ENCODE measurements at places on chromosomes 12 and 14. TPM values are rescaled to one million over a fixed set of nuclear protein-coding genes. Genes with fewer than 3 reads are reported as not detected.
A peak's percentile ranks its signal among the peaks of the same experiment; 100 is the strongest.

SMOC1 gene
- 0.68 TPM for total RNA-seq

CEBPE gene
- not detected for total RNA-seq

MIPOL1 gene
- 13.4 TPM for total RNA-seq

SBNO1 gene
- 47.5 TPM for total RNA-seq

TAS2R19 gene
- total RNA-seq, result 2.6 TPM

OAS2 gene
- total RNA-seq, result not detected

PLEKHH1 gene
- total RNA-seq, result 35.3 TPM

CNTN1 gene
- 6.5 TPM for total RNA-seq

CLSTN3 gene
- 26.2 TPM for total RNA-seq

GRCh38 chr14:100426314-100426713, 103.2 kb downstream of the SLC25A47 start:
- DNase-seq, result no peak
- H3K4me3 ChIP-seq, result no peak overlapping the region
- H3K27ac ChIP-seq, result no peak overlapping the region
- no peaks in the 10 kb centered on the region for H3K27me3 ChIP-seq

DNA sequence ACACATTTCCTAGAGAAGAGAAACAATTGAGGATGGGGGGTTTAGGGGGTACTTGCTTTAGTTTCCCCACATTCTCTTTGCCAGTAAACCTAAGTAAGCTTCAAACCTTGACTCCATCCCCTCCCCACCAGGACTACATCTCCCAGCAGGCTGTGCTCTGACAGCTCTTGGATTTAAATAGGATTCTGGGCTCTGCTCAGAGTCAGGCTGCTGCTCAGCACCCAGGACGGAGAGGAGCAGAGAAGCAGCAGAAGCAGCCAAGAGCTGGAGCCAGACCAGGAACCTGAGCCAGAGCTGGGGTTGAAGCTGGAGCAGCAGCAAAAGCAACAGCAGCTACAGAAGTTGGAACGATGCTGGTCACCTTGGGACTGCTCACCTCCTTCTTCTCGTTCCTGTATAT, 20.6 kb downstream of the RDH12 start:
- H3K27ac ChIP-seq, result no peak overlapping the region
- H3K4me3 ChIP-seq, result no peak overlapping the region
- no peaks in the 10 kb centered on the region for H3K27me3 ChIP-seq
- H3K4me1 ChIP-seq, result no peaks in the 10 kb centered on the region
- H3K36me3 ChIP-seq, result no peaks in the 10 kb centered on the region

DNA sequence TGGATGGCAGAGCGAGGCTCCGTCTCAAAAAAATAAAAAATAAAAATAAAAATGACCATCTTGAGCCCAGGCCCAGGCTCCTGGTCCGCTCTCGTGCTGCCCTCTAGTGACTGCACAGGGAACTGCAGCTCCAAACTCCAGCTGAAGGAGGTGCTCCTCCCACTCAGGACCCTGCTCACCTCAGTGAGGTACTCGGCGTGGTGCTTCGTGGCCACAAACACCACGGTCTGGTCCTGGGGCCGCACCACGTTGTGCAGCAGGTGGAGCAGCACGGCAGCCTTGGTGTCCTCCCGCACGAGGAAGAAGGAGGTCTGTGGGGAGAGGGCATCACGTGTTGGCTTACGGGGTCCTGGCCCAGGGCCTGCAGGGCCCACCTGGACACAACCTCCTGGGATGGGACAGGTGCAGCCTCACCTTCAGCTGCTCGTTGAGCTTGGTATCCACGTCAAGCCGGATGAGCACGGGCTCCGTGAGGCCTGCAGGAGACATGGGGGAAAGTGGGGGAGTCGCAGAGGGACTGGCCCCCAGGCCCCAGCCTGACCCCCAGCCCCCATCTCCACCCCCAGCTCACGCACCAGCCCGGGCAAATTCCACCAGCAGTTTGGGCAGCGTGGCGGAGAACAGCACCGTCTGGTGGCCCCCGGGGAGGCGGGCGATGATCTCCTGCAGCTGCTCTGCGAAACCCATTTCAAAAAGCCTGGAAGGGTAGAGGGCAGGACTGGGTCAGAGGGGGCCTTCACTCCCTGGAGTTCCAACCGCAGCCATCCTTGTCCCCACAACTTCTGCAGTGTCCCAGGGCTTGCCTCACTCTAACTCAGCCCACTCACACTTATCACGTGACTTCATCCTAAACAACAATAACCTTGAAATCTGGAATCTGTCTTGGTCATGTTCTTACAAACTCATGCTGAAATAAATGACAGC, 10.6 kb downstream of the DDX54 start:
- no peaks in the 10 kb centered on the region for H3K4me1 ChIP-seq
- no peak overlapping the region for H3K4me3 ChIP-seq
- H3K27ac ChIP-seq, result no peak overlapping the region
- peaks cover 71% of the 10 kb centered on the region for H3K36me3 ChIP-seq

DNA sequence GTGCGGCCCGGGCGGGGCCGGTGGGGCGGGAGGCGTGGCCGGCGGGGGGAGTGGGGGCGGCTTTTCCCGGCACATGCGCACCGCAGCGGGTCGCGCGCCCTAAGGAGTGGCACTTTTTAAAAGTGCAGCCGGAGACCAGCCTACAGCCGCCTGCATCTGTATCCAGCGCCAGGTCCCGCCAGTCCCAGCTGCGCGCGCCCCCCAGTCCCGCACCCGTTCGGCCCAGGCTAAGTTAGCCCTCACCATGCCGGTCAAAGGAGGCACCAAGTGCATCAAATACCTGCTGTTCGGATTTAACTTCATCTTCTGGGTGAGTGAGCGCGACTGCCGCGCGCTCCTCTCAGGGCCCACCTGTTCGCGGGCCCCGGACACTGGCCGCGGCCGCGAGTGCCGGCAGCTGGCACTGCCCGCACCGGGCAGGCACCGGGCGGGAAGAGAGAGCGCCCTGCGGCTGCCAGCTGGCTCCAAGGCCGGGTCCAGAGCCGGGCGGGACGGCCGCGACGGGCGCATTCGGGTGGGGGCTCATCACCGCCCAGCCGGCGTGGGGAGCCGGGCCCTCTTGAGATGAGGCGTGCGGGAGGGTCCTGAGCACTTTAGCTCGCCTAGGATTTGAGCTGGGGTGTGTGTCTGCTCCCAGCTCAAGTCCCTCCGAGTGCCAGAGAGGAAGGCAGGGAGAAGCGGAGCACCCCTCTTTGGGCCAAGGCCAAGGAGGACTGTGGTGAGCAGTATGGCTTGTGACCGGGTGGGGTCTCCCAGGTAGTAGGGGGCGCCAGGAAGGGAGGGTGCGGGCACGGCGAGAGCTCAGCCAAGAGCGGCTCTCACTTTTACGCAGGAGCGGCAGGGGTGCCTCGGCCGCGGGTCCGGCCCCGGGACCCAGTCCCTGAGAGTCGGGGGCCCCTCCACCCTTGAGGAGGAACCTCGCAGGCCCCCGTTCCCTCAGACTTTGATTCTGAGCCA, at the start of gene CD9:
CD9 (plus strand) TSS at position 145 of the 957 bp plus-strand sequence; CDS start at position 245, 100 bp downstream.
- no peak within 1 kb of the TSS for H3K27ac ChIP-seq
- no peaks in the 10 kb centered on the region for H3K27me3 ChIP-seq
- DNase-seq, result peak; percentile 82
- peaks cover 42% of the 10 kb centered on the region for H3K4me1 ChIP-seq
- H3K4me3 ChIP-seq, result peak within 1 kb of the TSS; percentile 89

DNA sequence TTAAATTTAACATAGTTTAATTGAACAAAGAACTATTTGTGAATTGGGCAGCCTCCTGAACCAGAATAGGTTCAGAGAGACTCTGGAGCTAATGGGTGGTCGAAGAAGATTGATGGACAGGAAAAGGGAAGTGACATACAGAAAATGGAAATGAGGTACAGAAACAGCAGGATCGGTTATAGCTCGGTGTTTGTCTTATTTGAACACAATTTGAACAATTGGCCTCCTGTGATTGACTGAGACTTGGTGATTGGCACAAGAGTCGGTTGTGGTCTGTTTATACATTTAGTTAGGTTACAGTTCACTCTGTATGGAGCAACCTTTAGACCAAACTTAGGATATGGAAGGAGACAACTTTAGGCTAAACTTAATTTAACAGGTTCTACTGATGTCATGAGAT, 18.4 kb upstream of the CFL2 start:
- no peaks in the 10 kb centered on the region for H3K4me1 ChIP-seq
- H3K27ac ChIP-seq, result no peak overlapping the region
- no peak for DNase-seq
- no peaks in the 10 kb centered on the region for H3K36me3 ChIP-seq
- no peak overlapping the region for H3K4me3 ChIP-seq

GRCh38 chr12:117850048-117850447, 118.7 kb downstream of the KSR2 start:
- DNase-seq, result peak; percentile 85
- no peaks in the 10 kb centered on the region for H3K27me3 ChIP-seq
- H3K4me3 ChIP-seq, result no peak overlapping the region
- H3K27ac ChIP-seq, result no peak overlapping the region

GRCh38 chr12:13376610-13377373, 180.3 kb downstream of the EMP1 start:
- H3K4me3 ChIP-seq, result no peak overlapping the region
- no peaks in the 10 kb centered on the region for H3K4me1 ChIP-seq
- DNase-seq, result peak; percentile 18
- H3K27ac ChIP-seq, result no peak overlapping the region
- H3K36me3 ChIP-seq, result peaks cover 2% of the 10 kb centered on the region
- H3K27me3 ChIP-seq, result no peaks in the 10 kb centered on the region

DNA sequence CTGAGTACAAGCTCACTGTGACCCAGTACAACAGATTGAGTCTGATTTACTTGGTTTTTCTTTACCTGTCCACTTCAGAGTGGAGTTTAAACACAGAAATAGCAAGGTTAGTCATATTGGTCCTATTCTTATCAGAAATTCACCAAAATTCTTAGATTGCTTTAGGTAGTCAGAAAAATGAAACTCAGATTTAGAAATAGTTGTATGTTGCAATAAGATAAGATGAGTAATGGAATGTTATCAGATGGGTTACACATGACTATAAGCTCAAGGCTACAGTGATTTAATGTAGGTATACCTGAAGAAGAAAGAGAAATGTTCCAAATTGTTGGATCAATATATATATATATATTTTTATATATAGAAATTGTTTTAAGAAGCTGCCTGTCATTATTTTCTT, 524.1 kb downstream of the LRFN5 start:
- no peaks in the 10 kb centered on the region for H3K4me1 ChIP-seq
- H3K27me3 ChIP-seq, result no peaks in the 10 kb centered on the region
- no peak for DNase-seq
- H3K27ac ChIP-seq, result no peak overlapping the region

- no peak overlapping the region for H3K27ac ChIP-seq
- no peak overlapping the region for H3K4me3 ChIP-seq
- DNase-seq, result peak; percentile 33
- peaks cover 5% of the 10 kb centered on the region for H3K36me3 ChIP-seq
Measured at GRCh38 chr14:99516871-99517642, 35.8 kb downstream of the CCNK start.

- H3K27ac ChIP-seq, result no peak overlapping the region
- H3K27me3 ChIP-seq, result no peaks in the 10 kb centered on the region
- H3K36me3 ChIP-seq, result no peaks in the 10 kb centered on the region
- no peak for DNase-seq
- H3K4me3 ChIP-seq, result no peak overlapping the region
Measured at GRCh38 chr14:26870722-26871617, 273.1 kb upstream of the NOVA1 start.

DNA sequence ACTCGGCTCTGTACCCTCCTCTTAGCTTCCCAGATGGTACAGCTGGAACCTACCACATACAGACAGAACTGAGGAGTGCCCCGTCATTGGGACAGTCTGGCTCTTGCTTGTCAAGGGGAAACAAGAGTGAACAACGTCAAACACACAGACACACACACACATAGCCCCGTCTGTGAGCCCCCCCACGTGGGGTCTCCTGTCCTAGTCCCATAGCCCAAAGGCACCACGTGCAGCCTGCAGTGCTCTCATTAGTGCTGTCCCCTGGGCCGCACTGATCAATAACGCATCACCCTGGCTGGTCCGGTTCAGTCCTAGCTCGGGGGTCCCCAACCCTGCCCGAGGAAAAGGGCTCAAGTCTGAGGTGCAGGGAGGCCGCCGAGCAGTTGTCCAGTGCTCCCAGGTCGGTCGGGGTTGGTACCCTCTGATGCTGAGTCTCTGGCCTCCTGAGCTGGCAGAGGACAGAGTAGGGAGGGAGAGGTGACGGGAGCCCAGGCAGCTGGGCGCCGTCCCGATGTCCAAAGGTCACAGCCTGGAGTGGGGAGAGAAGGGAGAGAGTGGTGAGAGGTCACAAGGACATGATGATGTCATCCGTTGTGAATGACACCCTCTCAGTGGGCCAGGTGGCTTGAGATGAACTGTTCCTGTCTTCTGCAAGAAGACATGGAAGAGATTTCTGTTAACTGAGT, 105.4 kb upstream of the NOS1 start:
- no peak overlapping the region for H3K4me3 ChIP-seq
- H3K36me3 ChIP-seq, result peaks cover 5% of the 10 kb centered on the region
- H3K4me1 ChIP-seq, result no peaks in the 10 kb centered on the region
- H3K27ac ChIP-seq, result no peak overlapping the region
- no peaks in the 10 kb centered on the region for H3K27me3 ChIP-seq

- H3K27ac ChIP-seq, result no peak overlapping the region
- no peaks in the 10 kb centered on the region for H3K27me3 ChIP-seq
- H3K36me3 ChIP-seq, result 0 out of 2 replicates have a peak, but pooled peaks cover 4% of the 10 kb centered on the region
- no peak for DNase-seq
- no peak overlapping the region for H3K4me3 ChIP-seq
- H3K4me1 ChIP-seq, result no peaks in the 10 kb centered on the region
Measured at GRCh38 chr14:55976219-55976618, 142.0 kb upstream of the PELI2 start.

- no peak overlapping the region for H3K27ac ChIP-seq
- peaks cover 97% of the 10 kb centered on the region for H3K27me3 ChIP-seq
- peak overlapping the region; percentile 56 for H3K4me3 ChIP-seq
- peaks cover 7% of the 10 kb centered on the region for H3K36me3 ChIP-seq
- no peaks in the 10 kb centered on the region for H3K4me1 ChIP-seq
Measured at GRCh38 chr12:54033106-54033979, 493 bp downstream of the HOXC5 start.

DNA sequence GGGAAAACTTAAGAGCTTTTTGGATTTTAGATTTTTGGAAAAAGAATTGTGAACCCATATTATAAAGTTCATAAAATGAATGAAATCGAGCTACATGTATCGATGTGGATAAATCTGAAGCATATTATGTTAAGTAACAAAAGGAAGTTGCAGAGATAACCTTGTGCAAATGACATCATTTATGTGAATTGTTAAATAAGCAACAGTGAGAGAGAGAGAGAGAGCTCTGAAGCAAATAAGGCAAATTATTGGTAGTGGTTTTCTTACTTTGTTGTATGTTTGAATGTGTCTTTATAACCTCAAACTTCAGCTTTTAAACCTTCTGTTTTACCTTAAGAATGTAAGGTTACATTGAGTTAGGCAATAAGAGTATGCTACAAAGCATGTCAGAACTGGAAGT, 78.8 kb downstream of the ERC1 start:
- no peaks in the 10 kb centered on the region for H3K27me3 ChIP-seq
- H3K4me3 ChIP-seq, result no peak overlapping the region
- no peaks in the 10 kb centered on the region for H3K36me3 ChIP-seq
- H3K27ac ChIP-seq, result no peak overlapping the region
- H3K4me1 ChIP-seq, result no peaks in the 10 kb centered on the region

DNA sequence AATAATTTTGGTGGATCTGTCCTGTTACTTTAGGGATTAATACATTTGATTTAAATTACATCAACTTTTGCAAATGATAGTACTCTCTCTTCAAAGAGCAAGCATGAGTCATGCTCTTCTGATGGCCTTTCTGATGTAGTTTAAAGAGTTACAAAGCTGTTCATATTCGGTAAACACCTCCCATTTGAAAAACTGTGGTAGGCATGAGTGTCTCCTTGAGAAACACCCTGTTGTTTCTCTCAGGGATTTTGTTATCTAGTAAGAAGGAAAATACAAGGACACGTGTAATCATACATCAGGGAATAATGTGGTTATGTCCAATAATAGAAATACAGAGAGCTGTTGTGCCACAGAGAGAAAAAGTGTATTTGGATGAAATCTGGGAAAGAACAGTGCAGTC, 53.3 kb upstream of the E2F7 start:
- H3K36me3 ChIP-seq, result no peaks in the 10 kb centered on the region
- no peak overlapping the region for H3K27ac ChIP-seq
- no peak overlapping the region for H3K4me3 ChIP-seq
- H3K4me1 ChIP-seq, result no peaks in the 10 kb centered on the region
